SK-N-SH (cell line): ENCODE measurements at places on chromosomes 6 and 20. TPM values are rescaled to one million over a fixed set of nuclear protein-coding genes. Genes with fewer than 3 reads are reported as not detected.
A peak's percentile ranks its signal among the peaks of the same experiment; 100 is the strongest.

Gene SPEF1
- polyA plus RNA-seq, result 1.6 and 1.8 TPM in 2 replicates

DNA sequence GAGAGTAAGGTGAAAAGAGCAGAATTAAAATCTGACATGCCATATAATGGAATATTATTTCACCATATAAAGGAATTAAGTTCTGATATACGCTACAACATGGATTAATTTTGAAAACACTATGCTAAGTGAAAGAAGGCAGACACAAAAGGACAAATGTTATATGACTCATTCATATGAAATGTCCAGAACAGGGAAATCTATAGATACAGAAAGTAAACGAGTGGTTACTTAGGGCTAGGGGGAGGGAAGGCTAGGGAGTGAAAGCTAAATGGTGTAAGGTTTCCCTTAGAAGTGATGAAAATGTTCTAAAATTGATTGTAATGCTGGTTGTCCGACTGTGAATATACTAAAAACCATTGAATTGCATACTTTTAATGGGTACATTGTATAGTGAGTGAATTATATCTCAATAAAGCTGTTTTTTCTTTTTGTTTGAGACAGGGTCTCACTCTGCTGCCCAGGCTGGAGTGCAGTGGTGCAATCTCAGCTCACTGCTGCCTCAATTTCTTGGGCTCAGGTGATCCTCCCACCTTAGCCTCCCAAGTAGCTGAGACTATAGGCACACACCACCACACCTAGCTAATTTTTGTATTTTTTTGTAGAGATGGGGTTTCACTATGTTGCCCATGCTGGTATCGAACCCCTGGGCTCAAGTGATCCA is 8.2 kb downstream of the PRPH2 start:
- H3K36me3 ChIP-seq, result no peaks in the 10 kb centered on the region
- no peak for DNase-seq
- no peak overlapping the region for H3K27ac ChIP-seq

GRCh38 chr6:139942331-139942730 is 567.9 kb upstream of the CITED2 start:
- H3K27me3 ChIP-seq, result no peaks in the 10 kb centered on the region
- no peak for DNase-seq
- no peaks in the 10 kb centered on the region for H3K4me1 ChIP-seq
- no peak overlapping the region for H3K27ac ChIP-seq

GRCh38 chr6:96794980-96795379 is 42.3 kb downstream of the GPR63 start:
- no peaks in the 10 kb centered on the region for H3K4me1 ChIP-seq
- no peak overlapping the region for H3K4me3 ChIP-seq
- no peak overlapping the region for H3K27ac ChIP-seq
- DNase-seq, result no peak

- H3K36me3 ChIP-seq, result no peaks in the 10 kb centered on the region
- DNase-seq, result no peak
- H3K4me3 ChIP-seq, result no peak overlapping the region
- no peak overlapping the region for H3K27ac ChIP-seq
- no peaks in the 10 kb centered on the region for H3K27me3 ChIP-seq
- peaks cover 8% of the 10 kb centered on the region; the same call in 1 of the 2 replicates for H3K4me1 ChIP-seq
Measured at GRCh38 chr6:135686784-135687301, 164.7 kb upstream of the PDE7B start.

- no peak for DNase-seq
- H3K36me3 ChIP-seq, result no peaks in the 10 kb centered on the region
- H3K27me3 ChIP-seq, result peaks cover 14% of the 10 kb centered on the region; the same call in 1 of the 2 replicates
- no peak overlapping the region; the same call in 1 of the 2 replicates for H3K27ac ChIP-seq
- peaks cover 47% of the 10 kb centered on the region for H3K4me1 ChIP-seq
Measured at GRCh38 chr20:47782076-47782475, 3.2 kb downstream of the SULF2 start.

Gene TRIM15
- not detected in 2 replicates for polyA plus RNA-seq

- no peak for DNase-seq
- no peaks in the 10 kb centered on the region for H3K27me3 ChIP-seq
Measured at GRCh38 chr6:97401533-97401932, 118.5 kb upstream of the MMS22L start.

DNA sequence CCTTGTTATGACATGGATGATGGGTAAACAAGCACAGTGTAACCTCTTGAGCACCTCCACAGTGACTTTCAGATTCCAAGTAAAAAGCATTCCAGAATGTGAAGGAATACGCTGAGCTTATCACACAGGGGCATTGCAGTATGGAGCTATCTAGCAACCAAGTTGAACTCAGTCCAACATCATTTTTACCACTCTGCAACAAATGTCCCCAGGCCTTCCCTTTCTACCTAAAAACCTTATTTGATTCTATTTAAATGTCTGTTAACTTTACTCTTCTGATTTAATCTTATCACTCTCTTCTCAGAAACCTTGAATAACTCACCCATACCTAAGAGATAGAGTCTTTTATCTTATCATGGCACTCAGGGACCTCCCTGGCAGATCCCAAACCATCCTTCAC is 195.8 kb upstream of the CDYL start:
- no peak overlapping the region for H3K27ac ChIP-seq
- H3K4me1 ChIP-seq, result no peaks in the 10 kb centered on the region
- no peak overlapping the region for H3K4me3 ChIP-seq

DNA sequence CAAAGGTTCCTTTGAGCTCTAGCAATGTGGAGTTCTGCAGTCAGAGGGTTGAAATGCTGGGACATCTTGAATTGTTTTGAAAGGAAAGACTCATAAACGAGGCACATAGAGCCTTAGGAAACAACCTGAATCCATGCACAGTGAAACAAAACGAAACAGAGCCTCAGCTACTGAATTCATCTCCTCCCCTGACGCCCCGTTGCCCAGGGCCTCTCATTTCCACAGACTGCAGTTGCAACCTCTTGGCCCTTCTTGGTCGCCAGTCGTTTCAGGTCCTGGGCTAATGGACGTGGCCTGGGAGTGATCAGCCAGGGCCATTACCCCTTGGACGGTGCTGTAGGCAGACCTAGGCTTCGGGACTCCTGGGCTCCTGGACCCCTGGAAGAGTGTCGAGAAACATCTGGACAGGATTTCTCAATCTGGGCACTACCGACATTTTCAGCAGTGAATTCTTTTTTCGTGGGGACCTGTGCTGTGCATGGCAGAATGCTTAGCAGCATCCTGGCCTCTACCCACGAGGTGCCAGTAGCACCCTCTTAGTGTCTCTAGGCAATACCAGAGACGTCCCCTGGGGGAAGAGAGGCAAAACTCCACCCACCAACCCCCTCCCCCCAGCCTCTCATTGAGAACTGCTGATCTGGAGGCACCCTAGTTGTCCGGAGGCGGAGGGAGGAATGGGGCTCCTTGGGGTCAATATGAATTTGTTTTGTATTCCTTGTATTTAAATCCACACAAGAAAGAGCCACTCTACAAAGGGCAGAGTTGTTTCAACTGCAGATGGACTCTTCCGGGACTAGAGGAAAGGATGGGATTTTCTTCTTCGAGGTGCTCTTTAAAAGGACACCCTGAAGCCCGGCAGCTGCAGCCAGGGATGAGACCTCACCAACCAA is 50.2 kb downstream of the TMEM242 start:
- no peak overlapping the region for H3K27ac ChIP-seq
- no peak for DNase-seq
- no peaks in the 10 kb centered on the region for H3K27me3 ChIP-seq
- H3K4me1 ChIP-seq, result peaks cover 9% of the 10 kb centered on the region; the same call in 1 of the 2 replicates
- H3K36me3 ChIP-seq, result no peaks in the 10 kb centered on the region

DNA sequence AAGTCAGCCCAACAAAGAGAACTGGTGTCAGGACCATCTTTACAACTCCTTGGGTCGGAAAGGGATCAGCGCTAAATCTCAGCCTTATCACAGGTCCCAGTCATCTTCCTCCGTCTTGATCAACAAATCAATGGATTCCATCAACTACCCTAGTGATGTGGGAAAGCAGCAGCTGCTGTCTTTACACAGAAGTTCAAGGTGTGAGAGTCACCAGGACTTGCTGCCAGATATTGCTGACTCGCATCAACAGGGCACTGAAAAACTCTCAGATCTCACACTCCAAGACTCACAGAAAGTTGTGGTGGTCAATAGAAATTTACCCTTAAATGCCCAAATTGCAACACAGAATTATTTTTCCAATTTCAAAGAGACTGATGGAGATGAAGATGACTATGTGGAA is 25.3 kb upstream of the MTHFD1L start:
- H3K4me1 ChIP-seq, result no peaks in the 10 kb centered on the region
- H3K27ac ChIP-seq, result no peak overlapping the region
- peaks cover 4% of the 10 kb centered on the region for H3K36me3 ChIP-seq
- DNase-seq, result no peak

Gene XKR7
- polyA plus RNA-seq, result 0.02 and 0.10 TPM in 2 replicates

Gene SMOC2
- polyA plus RNA-seq, result not detected in 2 replicates

Gene ADGB
- not detected in 2 replicates for polyA plus RNA-seq

DNA sequence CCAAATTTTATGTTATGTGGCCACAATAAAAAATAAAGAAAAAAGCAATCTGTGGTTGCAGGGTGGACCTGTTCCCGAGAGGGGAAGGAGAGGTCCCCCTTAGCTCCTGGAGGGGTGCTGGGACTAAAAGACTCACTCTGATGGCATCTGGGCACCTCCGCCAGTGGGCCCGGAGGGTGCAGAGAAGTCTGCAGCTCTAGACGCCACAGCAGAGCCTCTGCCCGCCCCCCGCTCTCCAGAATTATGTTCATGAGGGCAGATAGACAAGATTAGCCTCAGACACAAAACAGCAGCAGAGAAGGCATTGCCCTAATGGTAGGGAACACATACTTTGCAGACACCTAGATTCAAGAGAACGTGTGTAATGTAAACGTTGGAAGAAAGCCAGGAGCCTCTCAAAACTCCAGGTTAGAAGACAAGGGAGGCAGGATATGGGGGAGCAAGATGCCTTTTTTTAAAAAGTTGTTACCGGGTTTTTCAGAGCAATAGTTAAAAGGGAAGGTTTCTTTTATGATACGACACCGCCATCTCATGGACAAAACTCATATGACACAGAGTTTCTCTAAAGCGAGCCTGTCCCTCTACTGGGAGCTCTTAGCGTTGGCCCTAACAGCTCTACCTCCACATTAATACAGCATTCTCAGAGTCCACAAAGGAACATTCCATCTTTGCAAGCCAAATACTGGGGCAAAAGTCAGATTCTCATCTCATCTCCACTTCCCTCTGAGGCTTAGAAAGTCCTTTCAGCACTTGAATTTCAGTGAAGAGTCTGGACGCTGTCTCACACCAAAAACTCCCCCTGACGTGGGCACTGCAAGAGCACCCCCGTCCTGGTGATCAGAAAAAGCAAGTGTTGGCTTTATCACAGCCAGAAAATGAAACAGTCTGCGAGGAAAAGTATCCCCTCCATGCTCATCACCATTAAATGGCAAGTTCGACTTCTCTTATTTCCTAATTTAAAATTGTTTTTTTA is 47.2 kb downstream of the FOXF2 start:
- no peaks in the 10 kb centered on the region for H3K4me1 ChIP-seq
- H3K36me3 ChIP-seq, result no peaks in the 10 kb centered on the region
- H3K27ac ChIP-seq, result no peak overlapping the region

GRCh38 chr20:3653921-3654320 is 9.3 kb downstream of the GFRA4 start:
- H3K4me3 ChIP-seq, result no peak overlapping the region
- DNase-seq, result no peak
- H3K36me3 ChIP-seq, result no peaks in the 10 kb centered on the region
- no peaks in the 10 kb centered on the region for H3K27me3 ChIP-seq
- peak overlapping the region; percentile 60 for H3K27ac ChIP-seq

DNA sequence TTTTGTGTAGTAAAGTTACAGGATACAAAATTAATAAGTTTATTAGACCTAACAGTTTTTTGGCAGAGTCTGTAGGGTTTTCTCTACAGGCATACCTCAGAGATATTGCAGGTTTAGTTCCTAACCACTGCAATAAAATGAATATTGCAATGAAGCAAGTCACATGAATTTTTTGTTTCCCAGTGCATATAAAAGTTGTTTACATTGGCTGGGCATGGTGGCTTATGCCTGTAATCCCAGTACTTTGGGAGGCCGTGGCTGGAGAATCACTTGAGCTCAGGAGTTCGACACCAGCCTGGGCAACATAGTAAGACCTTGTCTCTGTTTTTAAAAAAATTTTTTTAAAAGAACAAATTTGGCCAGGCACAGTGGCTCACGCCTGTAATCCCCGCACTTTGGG is 16.0 kb downstream of the C6orf52 start:
- no peak overlapping the region for H3K27ac ChIP-seq
- no peaks in the 10 kb centered on the region for H3K4me1 ChIP-seq

- no peak overlapping the region for H3K27ac ChIP-seq
- H3K27me3 ChIP-seq, result no peaks in the 10 kb centered on the region
- no peaks in the 10 kb centered on the region for H3K36me3 ChIP-seq
Measured at GRCh38 chr6:124682751-124683150, 279.5 kb upstream of the RNF217 start.

DNA sequence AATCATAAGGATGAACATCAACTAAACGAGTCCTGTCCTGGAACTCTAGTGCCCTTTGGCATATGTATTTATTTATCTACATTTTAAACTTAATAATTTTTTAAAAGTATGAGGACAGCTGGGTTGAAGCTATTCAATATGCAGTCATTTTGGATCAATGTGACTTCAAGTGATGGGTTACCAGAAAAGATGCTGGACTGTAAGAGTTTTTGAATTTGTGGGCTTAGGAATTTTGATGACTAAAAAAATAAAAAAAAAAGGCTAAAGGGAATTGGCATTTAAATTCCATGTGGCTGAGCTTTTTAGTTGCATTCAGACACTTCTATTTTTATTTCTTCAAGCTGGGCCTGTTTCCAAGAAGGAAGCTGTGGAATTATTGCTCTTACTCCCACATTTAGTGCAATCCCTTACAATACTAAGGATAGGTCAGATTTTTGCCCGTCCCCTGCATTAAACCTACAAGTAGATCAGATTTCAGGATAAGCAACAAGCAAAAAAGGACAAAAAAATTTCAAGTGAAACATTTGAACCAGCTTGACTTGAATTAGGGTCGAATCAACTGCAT is 704.2 kb upstream of the CITED2 start:
- peaks cover 45% of the 10 kb centered on the region for H3K4me1 ChIP-seq
- H3K36me3 ChIP-seq, result no peaks in the 10 kb centered on the region
- no peak overlapping the region for H3K4me3 ChIP-seq
- H3K27ac ChIP-seq, result peak overlapping the region; percentile 68

Gene AKIRIN2
- 12.3 and 19.0 TPM in 2 replicates for polyA plus RNA-seq

DNA sequence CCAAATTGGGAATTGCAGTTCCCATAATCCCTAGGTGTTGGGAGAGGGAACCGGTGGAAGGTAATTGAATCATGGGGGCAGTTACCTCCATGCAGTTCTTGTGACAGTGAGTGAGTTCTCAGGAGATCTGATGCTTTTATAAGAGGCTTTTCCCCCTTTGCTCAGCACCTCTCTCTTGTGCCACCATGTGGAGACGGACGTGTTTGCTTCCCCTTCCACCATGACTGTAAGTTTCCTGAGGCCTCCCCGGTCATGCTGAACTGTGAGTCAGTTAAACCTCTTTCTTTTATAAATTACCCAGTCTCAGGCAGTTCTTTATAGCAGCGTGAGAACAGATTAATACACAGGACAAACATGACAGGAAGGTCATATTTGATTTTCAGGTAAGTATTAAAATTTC is 25.3 kb upstream of the HECA start:
- no peaks in the 10 kb centered on the region for H3K4me1 ChIP-seq
- DNase-seq, result no peak
- no peaks in the 10 kb centered on the region for H3K36me3 ChIP-seq
- no peaks in the 10 kb centered on the region; the same call in 1 of the 2 replicates for H3K27me3 ChIP-seq
- H3K4me3 ChIP-seq, result no peak overlapping the region

Gene POU3F2
- 0.93 and 1.0 TPM in 2 replicates for polyA plus RNA-seq
